ENCODE measurements at places on chromosomes 1 and 21.

GRCh38 chr1:66003690-66004089, 211.0 kb downstream of the PDE4B start:
- no peak for DNase-seq

DNA sequence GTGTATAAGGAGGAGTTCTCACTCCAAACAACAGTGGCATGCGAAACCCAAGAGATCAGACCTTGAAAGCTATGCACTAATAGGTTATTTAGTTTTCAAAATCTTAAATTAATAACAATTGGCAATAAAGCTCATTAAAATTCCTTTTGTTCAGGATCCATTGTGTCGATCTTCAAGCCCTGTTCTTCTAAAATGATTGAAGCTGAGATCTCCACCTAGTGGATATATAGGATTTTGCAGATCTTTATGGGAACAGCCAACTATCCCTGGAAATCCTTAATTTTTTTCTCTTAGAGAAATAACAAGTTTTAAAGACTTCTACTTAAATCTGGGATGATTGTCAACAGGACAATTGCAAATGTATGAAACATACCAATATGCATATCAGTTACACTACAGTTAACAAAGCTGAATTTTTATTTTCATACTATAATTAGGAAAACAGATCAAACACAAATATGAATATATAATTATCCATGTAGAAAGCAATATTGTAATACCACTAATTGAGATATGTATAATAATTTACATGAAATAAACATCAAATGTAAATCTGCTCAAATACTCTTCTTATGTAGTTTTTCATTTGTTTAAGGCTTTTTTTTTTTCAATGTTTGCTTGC, 43.3 kb downstream of the LRRC53 start:
- DNase-seq, result no peak

DNA sequence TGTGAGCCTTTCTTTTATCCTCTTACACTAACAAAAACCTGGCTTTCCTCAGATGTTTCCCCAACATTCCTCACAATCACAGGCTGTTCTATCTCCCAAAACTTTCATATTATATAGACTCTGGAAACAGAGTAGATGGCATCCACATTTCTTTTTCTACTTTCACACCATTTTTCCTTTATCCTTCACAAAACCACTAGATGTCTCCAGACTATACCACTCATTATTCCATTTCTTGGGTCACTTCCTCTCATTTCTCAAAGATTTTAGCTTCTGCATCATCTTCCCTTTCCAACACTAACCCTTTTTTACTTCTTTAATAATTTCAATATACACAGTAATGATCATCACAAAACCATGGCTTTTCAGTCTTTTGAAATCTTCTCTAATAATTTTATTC, 286.0 kb upstream of the DEPDC1 start:
- no peak for DNase-seq

DNA sequence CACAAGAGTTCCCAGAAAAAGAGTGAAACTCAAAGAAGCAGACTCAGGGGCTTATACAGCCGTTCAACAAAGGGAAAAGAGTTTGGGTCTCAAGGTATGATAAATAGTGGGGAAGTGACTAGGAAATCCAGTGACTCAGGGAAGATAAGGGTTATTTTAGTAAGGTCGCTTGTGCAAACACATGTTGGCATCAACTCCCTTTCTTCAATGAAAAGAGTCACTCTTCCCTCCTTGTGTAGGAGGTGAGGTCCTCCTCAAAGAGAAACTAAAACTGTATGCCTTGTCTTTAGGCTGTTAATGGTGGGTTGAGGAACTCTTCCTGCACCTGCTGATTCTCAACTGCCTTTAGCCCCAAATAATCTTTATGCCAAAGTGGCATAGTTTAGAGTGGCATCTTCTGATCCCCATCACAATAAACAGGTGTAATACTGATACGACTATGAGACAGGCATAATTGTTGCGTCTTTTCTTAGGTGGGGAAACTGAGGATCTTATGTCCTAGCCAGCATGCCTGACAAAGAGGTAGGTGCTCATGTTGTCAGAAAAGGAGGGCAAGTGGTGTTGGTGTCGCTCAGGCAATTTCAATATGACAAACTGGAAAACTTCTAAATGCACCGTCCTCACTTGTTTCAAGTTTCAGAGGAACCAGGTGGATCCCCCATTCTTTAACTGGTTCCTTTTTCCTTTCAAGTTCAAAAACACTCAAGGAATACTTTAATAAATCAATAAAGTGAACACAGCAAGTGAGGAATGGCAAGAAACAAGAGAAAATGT, 294.1 kb upstream of the RUNX1 start:
- no peak for DNase-seq

- no peak for DNase-seq
Observed at GRCh38 chr1:5933050-5933449, 59.2 kb downstream of the NPHP4 start.

- no peak for DNase-seq
Observed at GRCh38 chr1:154430903-154431302, 25.8 kb downstream of the IL6R start.

GRCh38 chr1:10431070-10431730, 967 bp downstream of the CENPS start:
- DNase-seq, result no peak

- DNase-seq, result no peak
Observed at GRCh38 chr1:70994753-70995268, 52.8 kb downstream of the PTGER3 start.

- DNase-seq, result no peak
Observed at GRCh38 chr21:44519346-44520325, 20.4 kb downstream of the KRTAP10-1 start.

DNA sequence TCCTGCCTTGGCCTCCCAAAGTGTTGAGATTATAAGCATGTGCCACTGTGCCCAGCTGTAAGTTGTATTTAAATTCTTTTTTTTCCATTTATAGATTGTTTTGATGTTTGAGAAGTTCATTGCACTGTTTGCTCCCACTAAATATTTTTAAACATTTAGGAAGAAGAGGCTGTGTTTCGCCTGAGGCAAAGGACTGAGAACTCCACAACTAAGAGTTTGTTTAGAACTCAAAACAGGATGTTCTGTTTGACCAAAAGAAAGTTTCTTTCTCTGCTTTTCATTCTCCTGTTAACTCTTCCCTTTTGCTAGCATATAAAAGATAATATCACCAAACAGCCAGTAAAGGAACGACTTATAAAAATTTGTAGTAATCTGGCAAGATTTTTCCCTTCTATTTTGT, 87.0 kb downstream of the RUNX1 start:
- no peak for DNase-seq

DNA sequence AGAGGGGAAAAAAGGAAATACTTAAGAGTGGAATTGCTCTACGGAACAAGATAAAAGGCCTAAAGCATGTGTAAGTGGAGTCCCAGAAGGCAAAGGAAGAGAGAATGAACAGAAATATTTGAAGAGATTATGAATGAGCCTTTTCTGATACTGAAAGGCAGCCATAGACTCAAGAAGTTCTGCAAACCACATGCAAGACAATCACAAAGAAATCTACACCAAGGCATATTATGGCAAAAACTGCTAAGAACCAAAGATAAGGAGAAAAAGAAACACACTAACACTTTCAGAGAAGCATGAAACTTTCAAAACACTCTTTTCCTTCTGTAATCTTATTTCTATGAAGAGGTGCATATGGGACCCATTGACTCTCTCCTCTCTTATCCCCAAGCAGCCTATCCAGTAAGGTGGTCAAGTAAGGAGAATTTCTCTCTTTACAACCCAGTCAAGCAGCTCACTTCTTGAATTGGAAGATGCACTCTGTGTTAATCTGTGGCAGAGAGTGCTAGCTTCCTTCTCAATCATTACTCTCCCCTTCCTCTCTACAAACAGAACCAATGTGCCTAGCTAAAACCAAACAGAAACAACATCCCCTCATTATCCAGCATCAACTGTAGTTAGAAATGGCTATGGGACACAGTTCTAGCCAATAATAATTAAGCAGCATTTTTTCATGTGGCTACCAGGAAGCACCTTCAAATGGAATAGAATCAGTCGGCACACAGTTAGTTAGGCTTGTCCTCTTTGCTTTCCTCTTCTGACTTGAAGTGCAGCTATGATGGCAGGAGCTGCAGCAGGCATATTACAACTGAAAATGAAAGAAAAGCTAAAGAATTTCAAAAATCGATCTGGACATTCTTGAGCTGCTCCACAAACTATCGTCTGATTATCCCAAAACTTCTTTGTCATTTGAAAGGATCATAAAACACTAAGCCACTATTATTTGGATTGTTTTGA, 25.9 kb downstream of the KRTAP19-8 start:
- DNase-seq, result no peak

DNA sequence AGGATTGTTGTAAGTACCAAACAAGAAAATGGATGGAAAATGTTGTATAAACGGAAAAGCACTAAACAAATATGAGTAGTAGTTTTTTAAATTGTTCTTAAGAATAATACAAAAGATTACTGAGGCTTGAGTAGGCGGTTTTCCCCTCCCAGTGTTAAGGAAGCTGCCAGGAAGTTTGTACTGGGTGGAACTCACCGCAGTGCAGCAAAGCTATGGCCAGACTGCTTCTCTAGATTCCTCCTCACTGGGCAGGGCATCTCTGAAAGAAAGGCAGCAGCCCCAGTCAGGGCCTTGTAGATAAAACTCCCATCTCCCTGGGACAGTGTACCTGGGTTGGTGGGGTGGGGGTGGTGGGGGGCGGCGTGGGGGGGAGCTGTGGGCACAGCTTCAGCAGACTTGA, 58.7 kb downstream of the XCL2 start:
- DNase-seq, result peak; percentile 7

- DNase-seq, result no peak
Observed at GRCh38 chr1:228976316-228976715, 241.0 kb downstream of the RHOU start.

All from activated naive CD4-positive, alpha-beta T cell treated with Interleukin-2 at 50 U/mL for 16 hours (primary cell).